ENCODE measurements at places on chromosomes 16 and 17. TPM values are rescaled to one million over a fixed set of nuclear protein-coding genes. Genes with fewer than 3 reads are reported as not detected.
A peak's percentile ranks its signal among the peaks of the same experiment; 100 is the strongest.

DNA sequence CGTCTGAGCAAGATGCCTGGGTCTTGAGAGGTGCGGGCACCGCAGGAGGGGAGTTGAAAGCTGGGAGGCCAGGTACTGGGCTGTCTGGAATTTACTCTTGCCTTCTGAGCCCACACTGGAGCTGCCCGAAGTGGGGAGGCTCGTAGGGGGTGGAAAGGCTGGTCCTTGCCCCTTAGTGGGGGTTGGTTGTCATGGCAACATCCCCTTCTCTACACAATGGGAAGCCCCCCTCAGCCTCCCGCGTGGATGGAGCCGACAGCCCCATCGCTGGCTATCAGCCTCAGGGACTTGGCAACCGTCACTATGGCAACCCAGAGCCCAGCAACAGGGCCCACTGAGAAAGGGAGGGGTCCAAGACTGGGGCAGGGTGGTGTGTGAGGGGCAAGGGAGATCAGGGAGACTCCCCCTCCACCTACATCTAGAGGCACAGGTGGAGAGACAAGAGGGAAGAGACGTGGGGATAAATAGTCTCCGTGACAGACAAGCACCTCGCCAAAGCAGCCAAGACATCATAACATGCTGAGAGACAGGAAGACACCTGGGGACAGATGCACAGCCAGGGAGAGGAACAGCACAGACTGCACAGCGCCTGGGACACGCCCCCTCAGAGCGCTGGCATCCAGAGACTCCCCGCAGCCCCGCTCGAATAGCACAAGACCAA, 5.3 kb upstream of the DNAH2 start:
- peaks cover 48% of the 10 kb centered on the region for H3K27me3 ChIP-seq
- H3K4me3 ChIP-seq = no peak overlapping the region
- peaks cover 39% of the 10 kb centered on the region for H3K4me1 ChIP-seq
- DNase-seq = no peak
- no peaks in the 10 kb centered on the region for H3K36me3 ChIP-seq

Gene SEPHS2
- 68.7 TPM for total RNA-seq

DNA sequence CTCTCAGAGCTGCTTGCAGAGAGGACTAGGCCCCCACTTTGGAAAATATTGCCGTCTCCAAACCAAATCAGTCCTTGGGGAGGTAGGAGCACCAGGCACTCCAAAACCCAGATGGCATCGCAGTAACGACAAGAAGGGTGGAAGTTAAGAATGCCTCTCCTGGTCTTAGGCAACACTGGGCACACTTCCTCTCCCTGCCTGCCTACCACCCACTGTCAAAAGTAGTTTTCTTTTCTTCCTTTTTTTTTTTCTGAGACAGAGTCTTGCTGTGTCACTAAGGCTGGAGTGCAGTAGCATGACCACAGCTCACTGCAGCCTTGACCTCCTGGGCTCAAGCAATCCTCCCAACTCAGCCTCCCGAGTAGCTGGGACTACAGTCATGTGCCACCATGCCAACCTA, 47.2 kb downstream of the SRL start:
- H3K4me1 ChIP-seq = no peaks in the 10 kb centered on the region
- H3K27ac ChIP-seq = no peak overlapping the region
- H3K4me3 ChIP-seq = no peak overlapping the region
- H3K27me3 ChIP-seq = no peaks in the 10 kb centered on the region

DNA sequence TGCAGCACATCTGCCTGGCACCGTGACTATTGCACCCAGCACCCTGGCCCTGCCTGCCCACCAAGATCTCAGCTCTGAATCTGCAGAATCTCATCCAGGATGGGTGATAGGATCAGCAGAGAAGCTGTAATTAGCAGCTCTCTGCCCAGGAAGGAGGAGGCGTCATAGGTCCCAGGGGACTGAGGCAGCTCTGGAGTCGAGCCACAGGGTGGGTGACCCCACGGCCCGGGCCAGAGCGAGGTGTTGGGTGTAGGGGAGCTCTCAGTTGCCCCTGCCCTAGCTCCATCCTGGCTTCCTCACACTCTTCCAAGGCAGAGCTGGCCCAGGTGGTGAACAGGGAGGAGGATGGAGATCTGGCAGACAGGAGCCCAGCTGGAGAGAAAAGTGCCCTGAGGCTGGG, 18.2 kb upstream of the FAM83G start:
- H3K27ac ChIP-seq = peak overlapping the region; percentile 50
- H3K4me1 ChIP-seq = peaks cover 15% of the 10 kb centered on the region
- peaks cover 32% of the 10 kb centered on the region for H3K36me3 ChIP-seq
- H3K27me3 ChIP-seq = no peaks in the 10 kb centered on the region
- no peak overlapping the region for H3K4me3 ChIP-seq
- DNase-seq = no peak

DNA sequence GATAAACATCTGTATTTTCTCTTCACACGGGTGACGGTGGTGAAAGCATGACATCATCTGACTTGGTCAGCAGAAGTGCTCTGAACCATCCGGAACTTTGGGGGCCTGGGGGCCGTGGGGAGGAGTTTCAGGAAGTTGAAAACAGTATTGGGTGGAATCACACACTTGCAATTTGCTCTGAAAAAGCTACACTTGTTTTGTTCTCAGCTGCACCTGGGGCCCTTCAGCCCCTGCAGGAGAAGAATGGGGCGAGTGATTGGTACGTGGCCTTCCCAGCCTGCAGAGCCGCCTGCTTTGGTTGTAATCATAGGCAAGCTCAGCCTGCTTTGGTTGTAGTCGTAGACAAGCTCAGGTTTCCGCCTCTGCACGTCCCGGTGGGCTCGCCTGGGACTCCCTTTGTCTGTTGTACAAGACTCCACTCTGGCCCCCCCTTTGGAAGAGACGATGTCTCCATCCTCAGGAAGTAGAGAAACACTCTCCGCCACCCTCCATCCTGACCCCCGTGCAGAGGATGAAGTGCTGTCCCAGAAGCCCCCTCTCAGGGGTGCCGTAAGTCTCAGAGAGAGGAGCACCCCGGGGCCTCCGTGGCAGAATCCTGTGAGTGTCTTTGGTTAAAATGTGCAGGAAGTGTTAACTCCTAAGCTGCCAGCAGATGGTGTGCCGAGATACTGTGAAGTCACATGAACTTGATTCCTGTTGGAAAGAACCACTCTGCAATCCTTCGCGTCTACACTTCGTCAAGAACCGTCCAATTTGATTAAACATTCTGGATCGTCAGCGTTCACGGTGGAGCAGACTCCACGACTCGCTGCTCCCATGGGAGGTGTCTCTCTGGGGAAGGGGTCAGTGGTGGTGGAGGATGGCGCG, 5.4 kb downstream of the BANP start:
- H3K4me3 ChIP-seq = peak overlapping the region; percentile 78
- peaks cover 85% of the 10 kb centered on the region for H3K4me1 ChIP-seq
- H3K27me3 ChIP-seq = no peaks in the 10 kb centered on the region
- peaks cover 57% of the 10 kb centered on the region for H3K36me3 ChIP-seq

DNA sequence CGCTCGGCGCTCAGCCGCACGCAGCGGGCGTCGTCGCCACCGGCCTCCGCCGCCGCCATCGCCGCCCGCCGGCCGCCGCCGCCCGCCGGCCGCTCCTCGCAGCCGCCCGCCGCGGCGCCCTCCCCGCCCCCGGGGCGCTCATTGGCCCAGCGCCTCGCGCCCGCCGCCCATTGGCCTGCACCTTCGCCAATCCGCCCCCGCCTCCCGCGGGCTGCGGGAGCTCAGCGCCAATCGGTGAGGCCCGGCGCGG, at the start of gene PGP:
Gene PGP (minus strand): TSS at position 122 of the 250 bp plus-strand sequence. CDS start 63 bp downstream, at position 59.
- H3K36me3 ChIP-seq = peaks cover 18% of the 10 kb centered on the region
- peak within 1 kb of the TSS; percentile 93 for H3K27ac ChIP-seq
- peak within 1 kb of the TSS; percentile 85 for H3K4me3 ChIP-seq
- H3K4me1 ChIP-seq = peaks cover 24% of the 10 kb centered on the region
- DNase-seq = no peak

DNA sequence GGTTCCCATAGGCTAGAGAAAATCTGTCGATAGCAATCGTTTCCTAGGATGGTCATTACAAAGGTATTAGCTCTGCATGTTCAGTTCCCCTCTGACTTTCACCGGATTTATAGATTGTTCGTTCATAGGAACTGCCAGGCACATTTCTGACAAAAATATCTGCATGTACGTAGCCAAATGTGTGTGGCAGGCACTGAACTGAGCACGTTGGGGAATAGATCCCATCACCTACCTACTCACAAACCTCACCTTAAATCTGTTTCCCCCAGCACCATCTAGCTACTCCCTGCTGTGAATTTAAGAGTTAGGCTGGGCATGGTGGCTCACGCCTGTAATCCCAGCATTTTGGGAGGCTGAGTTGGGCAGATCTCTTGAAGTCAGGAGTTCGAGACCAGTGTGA, 64.5 kb upstream of the TANC2 start:
- peaks cover 2% of the 10 kb centered on the region for H3K27me3 ChIP-seq
- no peak for DNase-seq
- H3K4me1 ChIP-seq = no peaks in the 10 kb centered on the region
- no peak overlapping the region for H3K27ac ChIP-seq
- H3K36me3 ChIP-seq = no peaks in the 10 kb centered on the region

DNA sequence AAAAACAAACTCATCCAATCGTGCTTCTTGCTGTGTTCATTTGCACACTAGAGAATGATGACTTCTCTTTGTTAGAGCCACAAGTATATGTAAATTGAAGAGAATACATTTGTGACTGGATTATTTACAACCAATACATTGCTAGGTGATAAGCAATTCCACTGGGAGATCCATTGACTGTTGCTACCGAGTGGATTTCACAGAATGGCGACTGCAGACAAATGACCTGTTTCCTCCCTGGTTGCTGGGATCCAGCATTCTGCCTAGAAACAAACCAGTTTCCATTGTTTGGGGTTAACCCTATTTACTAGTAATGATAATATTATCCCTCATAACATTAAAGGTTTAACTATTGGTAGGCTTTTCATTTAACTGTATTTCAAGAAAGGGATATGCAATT, 36.9 kb upstream of the CPHXL start:
- H3K4me1 ChIP-seq = peaks cover 1% of the 10 kb centered on the region
- H3K4me3 ChIP-seq = no peak overlapping the region
- no peak overlapping the region for H3K27ac ChIP-seq
- H3K27me3 ChIP-seq = peaks cover 14% of the 10 kb centered on the region
- DNase-seq = no peak
- no peaks in the 10 kb centered on the region for H3K36me3 ChIP-seq

GRCh38 chr16:69087161-69087581, 18.3 kb upstream of the HAS3 start:
- H3K27ac ChIP-seq = peak overlapping the region; percentile 12
- no peak overlapping the region for H3K4me3 ChIP-seq

- H3K27me3 ChIP-seq = peaks cover 33% of the 10 kb centered on the region
- H3K27ac ChIP-seq = no peak overlapping the region
- H3K36me3 ChIP-seq = no peaks in the 10 kb centered on the region
- DNase-seq = no peak
- peaks cover 27% of the 10 kb centered on the region for H3K4me1 ChIP-seq
- no peak overlapping the region for H3K4me3 ChIP-seq
Observed at GRCh38 chr16:84629580-84629979, 11.7 kb upstream of the COTL1 start.
